ENCODE measurements at places on chromosomes 1 and 21. TPM values are rescaled to one million over a fixed set of nuclear protein-coding genes. Genes with fewer than 3 reads are reported as not detected.
A peak's percentile ranks its signal among the peaks of the same experiment; 100 is the strongest.

GRCh38 chr1:34262921-34263320, 86.2 kb downstream of the C1orf94 start:
- DNase-seq: no peak
- no peaks in the 10 kb centered on the region for H3K27me3 ChIP-seq
- no peaks in the 10 kb centered on the region for H3K4me1 ChIP-seq
- no peak overlapping the region for H3K4me3 ChIP-seq

The UTS2 gene
- not detected for total RNA-seq

The ANKRD65 gene
- not detected for total RNA-seq

GRCh38 chr1:16224472-16224871, 12.0 kb upstream of the ARHGEF19 start:
- H3K4me3 ChIP-seq: no peak overlapping the region
- no peaks in the 10 kb centered on the region for H3K4me1 ChIP-seq
- no peak overlapping the region for H3K27ac ChIP-seq
- peaks cover 16% of the 10 kb centered on the region for H3K27me3 ChIP-seq
- DNase-seq: no peak

- peaks cover 26% of the 10 kb centered on the region for H3K27me3 ChIP-seq
- H3K36me3 ChIP-seq: no peaks in the 10 kb centered on the region
- no peak overlapping the region for H3K27ac ChIP-seq
- DNase-seq: no peak
- no peaks in the 10 kb centered on the region for H3K4me1 ChIP-seq
- peak overlapping the region; percentile 37 for H3K4me3 ChIP-seq
Observed at GRCh38 chr21:29940361-29940760, 565 bp upstream of the GRIK1 start.

The TMPRSS15 gene
- total RNA-seq: not detected

The EIF4G3 gene
- total RNA-seq: 39.9 TPM

The EPHA8 gene
- not detected for total RNA-seq

- no peaks in the 10 kb centered on the region for H3K36me3 ChIP-seq
- DNase-seq: no peak
- H3K4me1 ChIP-seq: no peaks in the 10 kb centered on the region
- no peak overlapping the region for H3K4me3 ChIP-seq
Observed at GRCh38 chr1:66758241-66758755, 6.0 kb downstream of the DYNLT5 start.

DNA sequence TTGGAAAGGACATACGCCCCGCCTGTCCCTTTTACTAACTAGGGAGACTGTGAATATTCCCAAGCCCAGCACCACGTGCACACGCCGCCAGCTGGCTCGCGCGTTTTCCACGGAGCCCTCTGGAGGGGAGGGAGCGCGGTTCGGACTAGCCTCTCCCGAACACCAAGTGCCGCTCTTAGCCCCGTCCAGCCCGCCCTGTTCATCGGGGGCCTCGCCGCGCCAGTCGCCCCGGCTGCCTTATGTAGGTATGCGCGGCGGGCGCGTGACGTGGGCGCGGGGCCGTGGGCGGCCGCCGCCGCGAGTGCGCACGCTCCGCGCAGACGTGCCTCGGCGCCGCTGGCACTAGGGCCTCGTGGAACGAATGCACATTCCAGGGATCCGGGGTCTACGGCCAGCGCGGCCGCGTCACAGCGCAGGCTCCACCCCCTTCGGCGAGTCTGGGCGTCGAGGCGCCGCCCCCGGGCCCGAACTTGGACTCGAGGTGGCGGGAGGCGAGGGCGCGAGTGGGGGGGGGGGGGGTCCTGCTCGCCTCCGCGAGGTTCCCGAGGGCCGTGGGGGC, 767 bp upstream of the IRF2BP2 start:
- H3K4me1 ChIP-seq: peaks cover 53% of the 10 kb centered on the region
- peak overlapping the region; percentile 89 for H3K4me3 ChIP-seq
- DNase-seq: peak; percentile 96
- no peaks in the 10 kb centered on the region for H3K27me3 ChIP-seq
- H3K27ac ChIP-seq: peak overlapping the region; percentile 97
- H3K36me3 ChIP-seq: peaks cover 76% of the 10 kb centered on the region

The NEXN gene
- 2.0 TPM for total RNA-seq

The ITGB2 gene
- total RNA-seq: 0.42 TPM
